ENCODE measurements at places on chromosomes 13 and 19. TPM values are rescaled to one million over a fixed set of nuclear protein-coding genes. Genes with fewer than 3 reads are reported as not detected.

SEMA6B gene
- not detected for polyA plus RNA-seq

LGALS4 gene
- polyA plus RNA-seq: not detected

ADGRE3 gene
- polyA plus RNA-seq: not detected

ZNF737 gene
- polyA plus RNA-seq: 19.1 TPM

FCHO1 gene
- polyA plus RNA-seq: 30.0 TPM

SLC8A2 gene
- not detected for polyA plus RNA-seq

CYP2F1 gene
- polyA plus RNA-seq: not detected

PGLYRP1 gene
- polyA plus RNA-seq: not detected

IL11 gene
- not detected for polyA plus RNA-seq

ZSCAN4 gene
- polyA plus RNA-seq: not detected

CRLF1 gene
- polyA plus RNA-seq: 0.70 TPM

LIM2 gene
- not detected for polyA plus RNA-seq

TEX101 gene
- not detected for polyA plus RNA-seq

FGF21 gene
- polyA plus RNA-seq: not detected

NLRP4 gene
- not detected for polyA plus RNA-seq

TPTE2 gene
- polyA plus RNA-seq: not detected

BRME1 gene
- 0.35 TPM for polyA plus RNA-seq

C1QTNF9B gene
- not detected for polyA plus RNA-seq

APOC1 gene
- not detected for polyA plus RNA-seq

GDF15 gene
- polyA plus RNA-seq: not detected

APC2 gene
- not detected for polyA plus RNA-seq

ZNF540 gene
- 4.8 TPM for polyA plus RNA-seq

PRR19 gene
- polyA plus RNA-seq: 0.85 TPM

ZNF816 gene
- polyA plus RNA-seq: 19.9 TPM

CGB5 gene
- polyA plus RNA-seq: not detected

KCNC3 gene
- not detected for polyA plus RNA-seq

FBXL3 gene
- 67.3 TPM for polyA plus RNA-seq

RGL3 gene
- polyA plus RNA-seq: not detected

LRP3 gene
- not detected for polyA plus RNA-seq

SUPT5H gene
- 111 TPM for polyA plus RNA-seq

Data from CD4-positive, alpha-beta memory T cell (primary cell).